ENCODE measurements at places on chromosomes 13 and 19.
A peak's percentile ranks its signal among the peaks of the same experiment; 100 is the strongest.

- DNase-seq = no peak
Measured at GRCh38 chr13:80050252-80050651, 290.7 kb downstream of the SPRY2 start.

GRCh38 chr13:110280985-110281688 is 25.8 kb downstream of the COL4A1 start:
- DNase-seq = peak; percentile 74

DNA sequence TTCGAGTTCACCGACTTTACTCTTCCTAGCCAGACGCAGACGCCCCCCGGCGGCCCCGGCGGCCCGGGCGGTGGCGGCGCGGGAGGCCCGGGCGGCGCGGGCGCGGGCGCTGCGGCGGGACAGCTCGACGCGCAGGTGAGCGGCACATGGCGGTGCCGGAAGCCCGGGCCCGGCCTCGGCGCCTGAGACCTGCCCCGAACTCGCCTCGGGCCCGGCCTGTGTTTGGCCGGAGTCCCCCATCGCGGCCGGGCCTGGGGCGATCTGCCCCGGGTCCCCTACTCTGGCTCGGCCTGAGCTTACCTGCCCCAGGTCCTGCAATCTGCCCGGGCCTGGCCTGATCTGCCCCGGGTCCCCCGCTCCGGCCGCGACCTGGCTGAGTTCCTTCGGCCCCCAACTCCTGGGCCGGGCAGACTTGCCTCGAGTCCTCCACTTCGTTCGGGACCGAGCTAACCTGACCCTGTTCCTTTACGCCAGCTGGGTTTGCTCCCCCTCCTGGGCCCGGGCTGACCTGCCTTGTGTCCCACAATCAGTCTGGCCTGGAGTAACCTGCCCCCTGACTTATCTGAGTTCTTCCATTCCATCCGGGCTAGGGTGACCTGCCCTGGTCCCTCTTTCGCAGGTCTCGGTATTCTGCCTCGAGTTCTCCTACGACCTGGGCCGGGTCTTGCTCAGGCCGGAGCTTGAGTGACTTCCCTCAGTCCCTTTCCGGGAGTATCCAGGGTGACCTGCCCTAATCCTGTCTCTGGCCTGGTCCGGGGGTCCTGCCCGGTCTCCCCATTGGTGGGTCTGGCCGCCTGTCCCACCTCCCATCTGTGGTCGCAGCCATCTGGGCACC is 764 bp downstream of the UPF1 start:
- peak; percentile 45 for DNase-seq

DNA sequence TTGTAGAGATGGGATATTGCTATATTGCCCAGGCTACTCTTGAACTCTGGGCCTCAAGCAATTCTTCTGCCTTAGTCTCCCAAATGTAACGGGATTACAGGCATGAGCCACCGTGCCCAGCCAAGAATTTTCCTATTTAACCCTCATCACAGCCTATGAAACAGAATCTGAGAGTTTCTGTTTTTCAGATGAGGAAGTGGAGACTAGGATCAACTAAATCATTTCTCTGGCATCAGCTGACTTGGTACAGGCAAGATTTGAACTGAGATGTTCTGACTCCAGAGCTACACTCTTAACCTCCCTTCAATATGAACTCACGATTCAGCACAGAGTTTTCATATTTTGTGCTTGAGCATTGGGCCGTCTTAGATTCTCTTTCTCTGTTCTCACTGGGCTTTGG is 8.1 kb downstream of the ZNF460 start:
- no peak for DNase-seq

- no peak for DNase-seq
Measured at GRCh38 chr19:36819130-36819630, 19.0 kb downstream of the ZNF790 start.

DNA sequence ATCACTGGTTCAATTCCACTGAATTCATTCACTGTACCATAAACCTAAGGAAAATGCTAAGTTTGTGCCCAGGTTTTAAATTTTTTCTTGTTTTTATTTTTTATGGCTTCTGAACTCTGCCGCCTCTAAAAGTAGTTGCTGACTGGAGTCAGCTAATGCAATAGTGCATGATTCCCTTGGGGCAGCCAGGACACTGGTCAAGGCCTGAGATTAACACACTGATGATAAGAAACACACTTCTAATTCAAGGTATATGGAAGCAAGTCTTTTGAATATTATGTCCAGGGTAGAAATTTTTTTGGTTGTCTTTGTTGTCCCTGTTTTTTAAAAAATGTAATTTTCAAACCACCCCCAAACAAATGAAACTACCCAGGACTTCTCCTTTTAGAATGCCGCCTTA is 72.2 kb downstream of the CDADC1 start:
- no peak for DNase-seq

GRCh38 chr13:94860981-94861407 is 148.6 kb upstream of the SOX21 start:
- DNase-seq = no peak

- DNase-seq = no peak
Measured at GRCh38 chr13:101332583-101332982, 83.7 kb downstream of the NALCN start.

DNA sequence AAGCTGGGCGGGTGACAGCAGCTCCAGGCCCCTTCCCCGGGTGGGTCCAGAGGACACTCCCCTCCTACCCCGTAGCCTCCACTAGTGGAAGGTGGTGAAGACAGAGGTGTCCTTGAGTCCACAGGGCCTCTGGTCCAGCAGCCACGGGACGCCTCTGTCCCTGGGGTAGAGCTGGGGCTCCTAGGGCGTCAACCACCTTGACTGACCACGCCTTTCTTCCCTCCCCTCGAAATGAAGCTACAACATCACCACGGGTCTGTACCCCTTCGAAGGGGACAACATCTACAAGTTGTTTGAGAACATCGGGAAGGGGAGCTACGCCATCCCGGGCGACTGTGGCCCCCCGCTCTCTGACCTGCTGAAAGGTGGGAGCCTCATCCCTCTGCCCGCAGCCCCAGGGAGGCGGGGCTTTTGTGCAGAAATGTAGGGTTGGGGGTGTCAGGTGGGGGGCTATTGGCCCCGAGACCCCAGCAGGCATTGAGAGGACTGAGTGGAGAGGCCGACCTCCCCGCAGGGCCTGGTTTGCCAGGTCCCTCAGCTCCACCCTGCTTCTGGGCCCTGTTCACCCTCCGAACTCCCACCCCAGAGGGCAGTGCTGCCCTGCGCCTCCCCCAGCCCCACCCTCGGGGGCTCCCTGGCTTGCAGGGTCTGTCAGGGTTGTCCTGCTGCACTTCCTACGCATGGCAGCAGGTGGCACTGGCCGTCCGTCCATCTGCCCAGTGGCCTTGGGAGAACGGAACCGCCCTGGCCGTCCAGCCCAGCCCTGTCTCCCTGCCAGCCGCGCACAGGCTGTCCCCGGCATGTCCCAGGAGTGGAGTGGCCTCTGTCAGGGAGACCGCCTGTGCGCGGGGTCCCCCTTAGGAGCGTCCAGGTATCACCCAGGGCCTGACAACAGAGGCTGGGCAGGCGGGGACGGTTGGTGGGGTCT is 15.7 kb downstream of the STK11 start:
- DNase-seq = peak; percentile 89

- peak; percentile 83 for DNase-seq
Measured at GRCh38 chr19:11089254-11090013, at the start of gene LDLR. LDLR (plus strand) TSS chr19:11089463; CDS start chr19:11089549, 86 bp downstream.

GRCh38 chr13:112638919-112639318 is 50.9 kb upstream of the ATP11A start:
- no peak for DNase-seq
